ENCODE measurements at places on chromosomes 12 and 14. TPM values are rescaled to one million over a fixed set of nuclear protein-coding genes. Genes with fewer than 3 reads are reported as not detected.

The DICER1 gene
- total RNA-seq: 69.6 TPM

The C12orf56 gene
- total RNA-seq: not detected

DNA sequence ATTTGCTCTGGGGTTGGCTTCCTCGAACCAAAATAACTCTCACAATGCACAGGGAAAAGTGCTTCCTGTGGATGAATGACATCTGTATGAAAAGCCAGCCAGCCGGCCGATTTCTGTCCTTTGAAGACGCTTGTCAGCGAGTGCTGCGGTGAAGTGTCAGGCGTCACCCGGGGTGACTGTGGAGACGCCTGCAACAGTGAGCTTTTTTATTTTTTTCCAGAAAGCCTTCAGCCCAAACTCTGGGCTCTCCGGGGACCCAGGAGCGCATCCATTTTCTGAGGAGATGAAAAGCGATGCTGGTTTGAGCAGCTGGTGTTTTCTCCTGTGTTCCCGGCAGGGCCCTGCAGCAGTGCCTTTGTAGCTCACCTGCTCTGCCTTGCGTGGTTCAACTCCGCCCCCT, 147.9 kb upstream of the MYL2 start:
- DNase-seq: no peak
- no peaks in the 10 kb centered on the region for H3K4me1 ChIP-seq
- H3K4me3 ChIP-seq: no peak overlapping the region
- H3K27me3 ChIP-seq: peaks cover 6% of the 10 kb centered on the region
- H3K36me3 ChIP-seq: no peaks in the 10 kb centered on the region

DNA sequence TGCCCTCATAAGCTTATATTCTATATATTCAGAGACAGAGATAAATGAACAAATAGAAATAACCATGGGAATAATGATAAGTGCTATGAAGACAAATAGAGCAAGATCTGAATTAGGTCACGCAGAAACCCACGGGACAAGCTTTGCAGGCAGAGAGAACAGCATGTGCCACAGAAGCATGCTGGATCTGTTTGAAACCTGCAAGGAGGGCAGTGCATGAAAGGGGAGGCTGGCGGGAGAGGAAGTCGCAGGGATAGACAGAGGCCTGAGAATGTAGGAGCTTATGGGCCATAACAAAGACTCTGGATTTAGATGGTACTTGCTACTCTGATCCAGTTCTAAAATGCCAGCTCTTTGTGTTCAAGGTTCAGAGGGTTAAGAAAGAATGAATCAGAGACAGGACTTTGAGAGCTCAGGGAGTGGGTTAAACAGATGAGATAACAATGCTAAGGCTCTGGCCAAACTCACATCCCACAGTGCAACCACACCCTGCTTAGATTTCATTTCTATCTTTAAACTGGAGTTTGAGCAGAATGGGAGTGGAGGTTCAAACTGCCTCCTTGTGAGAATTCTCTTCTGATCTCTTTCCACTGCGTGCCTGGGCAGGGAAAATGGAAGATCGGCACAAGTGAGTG, 49.2 kb upstream of the PPP1R12A start:
- no peaks in the 10 kb centered on the region for H3K36me3 ChIP-seq
- peaks cover 20% of the 10 kb centered on the region for H3K27me3 ChIP-seq
- H3K4me1 ChIP-seq: no peaks in the 10 kb centered on the region
- no peak for DNase-seq
- H3K27ac ChIP-seq: no peak overlapping the region
- no peak overlapping the region for H3K4me3 ChIP-seq

GRCh38 chr12:49086116-49086515, 8.5 kb downstream of the DHH start:
- DNase-seq: no peak
- no peak overlapping the region for H3K4me3 ChIP-seq
- no peaks in the 10 kb centered on the region for H3K36me3 ChIP-seq
- no peak overlapping the region for H3K27ac ChIP-seq

Data from activated B cell treated with CpG ODN at 0.5 μM for 24 hours (primary cell).